ENCODE measurements at places on chromosomes 1 and 21.

DNA sequence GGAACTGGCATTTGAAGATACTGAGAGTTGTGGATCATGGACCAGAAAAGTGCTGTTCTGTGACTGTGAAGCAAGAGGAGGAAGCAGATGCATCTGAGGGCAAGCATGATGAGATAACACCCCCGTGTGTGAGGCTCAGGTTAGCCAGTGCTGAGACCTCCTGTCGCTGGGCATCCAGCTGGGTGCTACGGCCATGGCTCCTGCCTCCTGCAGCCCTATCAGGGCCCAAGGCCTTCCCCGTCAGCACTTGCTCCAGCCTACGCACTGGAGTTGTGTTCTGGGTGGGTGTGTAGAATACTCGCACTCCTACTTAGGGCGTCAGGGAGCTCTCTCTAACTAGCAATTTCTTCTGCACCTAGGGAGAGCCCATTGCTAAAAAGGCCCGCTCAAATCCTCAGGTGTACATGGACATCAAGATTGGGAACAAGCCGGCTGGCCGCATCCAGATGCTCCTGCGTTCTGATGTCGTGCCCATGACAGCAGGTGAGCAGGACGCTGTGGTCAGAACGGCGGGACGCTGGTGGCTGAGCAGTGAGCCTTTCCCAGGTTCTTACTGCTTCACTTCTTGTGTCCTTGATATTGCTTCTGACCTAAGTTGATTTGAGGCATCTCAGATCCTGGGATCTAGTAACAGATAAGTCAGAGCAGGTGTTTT is 6.5 kb downstream of the PPIE start:
- no peak for DNase-seq

DNA sequence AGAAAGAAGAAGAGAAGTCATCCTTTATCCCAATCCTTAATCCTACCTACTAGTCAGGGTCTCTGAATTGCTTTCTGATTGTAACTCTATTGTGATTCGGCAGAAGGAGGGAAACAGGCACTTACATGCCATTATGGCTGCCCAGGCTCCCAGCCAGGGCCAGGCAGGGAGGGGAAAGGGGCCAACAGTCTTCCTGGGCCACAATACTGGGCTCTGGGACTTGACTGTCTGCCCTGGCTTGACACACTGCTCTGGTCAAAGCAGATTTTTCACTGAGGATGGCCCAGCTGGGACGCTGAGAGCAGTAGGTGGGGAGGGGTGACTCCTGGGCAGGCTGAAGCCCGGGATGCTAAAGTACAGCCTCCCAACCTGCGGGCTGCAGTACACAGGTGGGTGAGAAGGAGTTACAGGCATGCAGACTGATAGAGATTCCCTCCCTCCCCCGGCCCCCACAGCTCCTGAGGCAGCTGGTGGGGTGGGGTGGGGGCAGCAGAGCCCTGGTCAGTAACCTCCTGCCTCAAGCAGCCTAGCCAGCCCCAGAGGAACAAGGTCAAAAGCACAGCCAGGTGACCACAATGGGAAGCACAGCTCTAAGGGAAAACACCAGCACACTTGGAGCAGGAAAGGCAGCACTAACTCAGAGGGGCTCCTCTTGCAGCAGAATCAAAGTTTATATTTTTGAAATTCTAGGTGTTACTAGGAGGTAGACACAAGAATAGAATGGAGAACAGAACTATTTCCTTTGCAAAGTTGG is 25.3 kb downstream of the KCND3 start:
- DNase-seq: no peak

DNA sequence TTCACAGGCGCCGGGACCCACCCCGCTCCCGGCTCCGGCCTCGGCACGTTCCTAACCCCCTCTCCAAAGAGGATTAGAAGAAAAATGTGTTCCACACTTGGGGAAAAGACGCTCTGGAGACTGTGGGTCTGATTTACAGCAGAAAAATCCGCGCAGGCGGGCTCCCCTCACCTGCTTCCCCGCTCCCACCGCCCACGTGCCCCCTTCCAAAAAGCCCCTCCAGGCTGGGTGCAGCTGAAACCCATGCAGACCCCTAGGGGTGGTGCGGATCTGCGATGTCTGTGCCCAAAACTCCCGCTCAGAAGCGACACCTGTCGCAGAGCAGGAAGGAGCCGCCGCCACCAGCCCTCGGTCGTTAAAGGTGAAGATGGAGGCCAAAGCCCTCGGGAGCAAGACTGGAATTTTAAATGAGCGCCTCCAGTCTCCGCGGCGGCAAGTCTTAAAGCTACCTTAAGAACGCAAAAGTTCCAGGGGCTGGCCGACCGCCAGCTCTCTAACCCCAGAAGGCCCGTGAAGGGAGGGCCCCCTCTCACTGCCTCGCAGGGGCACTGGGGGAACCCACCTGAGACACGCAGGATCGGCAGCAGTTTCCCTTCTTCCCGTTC is 688 bp upstream of the CHD5 start:
- no peak for DNase-seq

DNA sequence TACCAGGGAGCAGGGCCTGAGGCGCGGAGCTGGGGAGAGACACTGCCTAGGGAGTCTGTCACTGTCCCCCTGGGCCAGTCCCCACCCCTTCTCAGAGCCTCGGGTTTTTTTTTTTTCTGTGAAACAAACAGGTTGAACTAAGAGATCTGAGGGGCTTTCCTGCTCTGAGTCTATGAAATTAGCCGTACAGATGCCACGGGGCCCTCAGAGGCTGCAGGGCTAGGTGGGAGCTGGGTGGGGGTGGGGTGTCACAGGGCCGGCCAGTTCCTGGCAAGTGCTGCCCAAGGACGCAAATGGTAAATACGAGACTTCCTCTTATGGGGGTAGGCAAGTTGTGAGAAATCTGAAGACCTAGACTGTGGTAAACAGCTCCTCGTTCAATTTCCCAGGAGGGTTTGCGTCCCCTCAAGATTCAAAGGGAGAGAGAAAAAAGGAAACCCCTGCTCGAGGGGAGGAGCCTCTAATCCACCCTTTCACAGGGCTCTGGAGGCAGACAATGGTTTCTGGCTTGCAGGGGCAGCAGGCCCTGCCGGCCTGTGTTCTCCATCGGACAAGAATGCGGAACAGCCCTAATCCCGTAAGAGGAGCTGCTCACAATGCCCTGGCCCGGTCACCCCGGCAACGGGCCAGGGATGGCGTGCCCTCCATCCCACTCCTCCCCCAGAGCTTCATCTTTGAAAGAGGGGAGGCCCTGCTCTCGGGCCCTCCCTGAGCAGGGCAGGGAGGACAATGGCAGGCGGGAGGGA is 7.8 kb downstream of the NUAK2 start:
- no peak for DNase-seq

DNA sequence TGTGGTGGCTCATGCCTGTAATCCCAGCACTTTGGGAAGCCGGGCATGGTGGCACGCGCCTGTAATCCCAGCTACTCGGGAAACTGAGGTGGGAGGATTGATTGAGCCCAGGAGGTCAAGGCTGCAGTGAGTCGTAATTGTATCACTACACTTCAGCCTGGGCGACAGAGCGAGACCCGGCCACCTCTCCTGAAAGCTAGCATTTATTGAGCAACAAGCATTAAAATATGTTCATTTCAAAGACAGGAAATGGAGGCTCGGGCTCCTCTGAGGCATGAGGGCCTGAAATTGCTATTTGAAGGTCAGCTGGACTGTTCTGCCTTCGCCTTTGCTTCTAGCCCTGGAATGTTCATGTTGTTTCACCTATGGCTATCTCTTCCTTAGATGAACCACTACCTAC is 34.5 kb downstream of the SPATA21 start:
- no peak for DNase-seq

DNA sequence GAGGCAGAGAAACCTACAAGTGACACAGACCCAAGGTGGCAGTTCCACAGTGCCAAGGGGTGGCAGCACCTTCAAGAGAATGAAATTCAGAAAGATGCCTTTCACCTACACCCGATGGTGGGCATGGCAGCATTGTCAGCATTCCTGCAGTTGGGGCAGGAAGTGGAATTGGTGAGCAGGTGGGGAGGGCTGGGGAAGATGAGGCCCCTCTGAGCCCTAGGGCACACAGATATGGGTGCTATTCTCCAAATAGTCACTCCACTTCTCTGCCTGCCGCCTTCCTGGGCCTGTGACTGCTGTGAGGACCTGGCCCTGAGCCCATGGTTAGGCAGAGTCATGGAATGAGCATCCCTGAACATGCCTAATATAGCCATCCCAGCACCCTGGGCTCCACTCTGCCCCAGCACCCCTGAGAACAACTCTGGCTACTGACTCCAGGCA is 8.3 kb downstream of the SHISA4 start:
- no peak for DNase-seq

GRCh38 chr1:185719021-185719420 is 15.2 kb upstream of the HMCN1 start:
- no peak for DNase-seq

GRCh38 chr1:199038156-199038555 is 399.3 kb downstream of the PTPRC start:
- no peak for DNase-seq

GRCh38 chr1:62904856-62905225 is 120.9 kb downstream of the ATG4C start:
- no peak for DNase-seq

GRCh38 chr1:233180641-233181364 is 114.7 kb downstream of the PCNX2 start:
- no peak for DNase-seq

DNA sequence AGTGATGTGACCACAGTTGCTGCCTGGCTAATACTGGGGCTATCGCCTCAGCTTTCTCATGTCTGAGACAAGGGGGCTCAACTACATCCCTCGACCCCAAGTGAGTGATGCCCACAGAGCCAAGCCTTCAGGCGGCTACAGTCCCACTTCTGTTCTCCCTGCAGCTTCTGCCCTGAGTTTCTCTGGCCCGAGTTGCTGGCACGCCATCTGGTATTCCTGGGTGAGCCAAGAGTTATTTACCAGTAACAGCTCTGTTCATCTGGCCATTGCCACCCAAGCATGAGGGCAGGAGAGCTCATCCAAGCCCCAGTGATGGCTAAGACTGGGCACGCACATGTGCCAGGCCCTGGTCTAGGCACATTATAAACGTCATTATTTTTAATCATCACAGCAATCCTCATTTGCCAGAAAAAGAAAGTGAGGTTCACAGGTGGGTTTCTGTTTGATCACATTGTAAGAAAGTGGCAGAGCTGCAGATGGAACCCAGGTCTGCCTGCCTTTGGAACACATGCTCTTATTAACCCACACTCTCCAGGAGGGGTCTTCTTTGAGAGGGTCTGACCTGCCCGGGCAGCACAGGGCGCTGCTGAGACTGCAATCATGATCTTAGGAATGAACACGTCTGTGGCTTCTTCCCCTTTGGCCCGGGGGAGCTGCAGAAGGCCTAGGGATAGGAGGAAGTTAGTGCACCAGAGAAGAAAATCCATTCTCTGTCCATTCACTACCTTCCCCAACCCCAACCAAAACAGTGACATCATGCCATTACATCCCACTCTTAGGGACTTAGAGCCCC is 27.5 kb downstream of the KCND3 start:
- DNase-seq: no peak

DNA sequence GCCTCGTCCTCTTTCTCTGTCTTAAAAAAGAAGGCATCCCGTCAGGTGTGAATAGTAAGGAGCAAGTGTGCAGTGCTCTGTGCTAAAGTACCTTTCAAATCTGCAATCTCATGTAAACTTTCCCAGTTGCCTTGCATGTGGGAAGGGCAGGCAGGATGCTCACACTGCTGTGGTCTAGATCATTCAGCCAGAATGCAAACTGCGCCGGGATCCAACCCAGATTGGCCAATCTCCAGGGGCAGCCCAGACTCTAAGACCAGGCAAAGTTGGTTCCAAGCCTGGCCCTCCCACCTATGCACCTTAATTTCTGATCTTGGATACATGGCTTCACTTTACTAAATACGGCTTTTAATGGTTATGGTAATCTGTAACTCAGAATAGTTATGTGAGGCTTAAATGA is 3.2 kb upstream of the MAP1LC3C start:
- DNase-seq: no peak

GRCh38 chr1:184072376-184072775 is 20.8 kb downstream of the TSEN15 start:
- DNase-seq: no peak

GRCh38 chr1:230836793-230837192 is 31.5 kb downstream of the C1orf198 start:
- DNase-seq: no peak

GRCh38 chr1:10672343-10673050 is 123.9 kb downstream of the CASZ1 start:
- no peak for DNase-seq

GRCh38 chr21:38965910-38966504 is 160.3 kb downstream of the ETS2 start:
- DNase-seq: no peak

DNA sequence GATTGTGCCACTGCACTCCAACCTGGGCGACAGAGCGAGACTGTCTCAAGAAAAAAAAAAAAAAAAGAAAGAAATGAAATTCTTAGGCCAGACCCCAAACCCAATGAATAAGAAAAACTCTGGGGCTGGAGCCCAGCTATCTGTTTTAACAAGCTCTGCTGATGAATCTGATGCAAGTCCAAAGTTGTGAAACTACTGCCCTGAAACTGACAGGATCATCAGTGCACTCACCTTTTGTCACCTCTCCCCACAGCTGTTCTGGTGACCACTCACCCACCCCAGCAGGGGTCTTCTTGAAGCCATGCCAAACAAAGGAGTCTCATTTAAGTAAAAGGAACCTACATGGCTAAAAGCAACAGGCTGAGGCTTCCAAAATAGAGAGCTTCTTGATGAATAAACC is 8.4 kb downstream of the PABPC4 start:
- no peak for DNase-seq

- no peak for DNase-seq
Measured at GRCh38 chr1:8844501-8845006, 27.1 kb upstream of the RERE start.

DNA sequence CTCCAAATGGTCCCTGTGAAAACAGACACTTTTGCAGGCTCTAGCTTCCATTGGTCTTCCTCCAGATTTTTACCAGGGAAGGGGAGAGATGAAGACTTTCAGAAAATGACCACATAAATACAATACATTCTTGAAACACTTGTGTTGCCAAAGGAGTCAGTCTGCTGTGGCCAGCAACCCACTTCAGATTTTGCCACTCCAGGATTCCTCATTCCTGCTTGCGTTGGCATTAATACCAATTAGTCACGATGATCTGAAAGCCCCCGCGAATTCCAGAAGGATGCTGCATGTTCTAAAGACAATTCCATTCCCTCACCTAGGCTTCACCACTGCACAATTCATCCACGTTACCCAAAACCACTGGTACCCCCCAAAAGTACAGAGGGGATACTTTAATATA is 7.9 kb upstream of the BACE2 start:
- DNase-seq: no peak

DNA sequence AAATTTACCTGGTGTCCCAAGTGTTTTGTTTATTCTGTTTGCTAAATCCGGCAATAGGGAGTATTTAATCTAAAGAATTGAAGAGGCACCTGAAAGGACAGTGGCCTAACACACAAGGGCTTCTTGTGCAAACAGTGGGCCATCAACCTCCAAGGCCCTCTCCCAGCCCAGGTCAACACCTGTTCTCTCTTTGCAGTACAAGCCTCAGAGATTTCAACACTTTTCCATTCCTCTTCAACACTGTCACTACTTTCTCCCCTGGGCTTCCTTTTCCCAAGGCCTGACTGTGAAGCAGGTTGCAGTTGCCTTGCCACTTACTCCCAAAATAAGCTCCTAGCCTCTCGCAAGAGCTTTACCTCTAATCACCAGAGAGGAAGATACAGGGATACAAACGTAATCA is 3.2 kb upstream of the SNAPIN start:
- no peak for DNase-seq

Measured in activated T-helper 1 cell treated with Interleukin-2 at 50 U/mL for 16 hours (primary cell).